ENCODE measurements at places on chromosomes 2 and 18. TPM values are rescaled to one million over a fixed set of nuclear protein-coding genes. Genes with fewer than 3 reads are reported as not detected.
A peak's percentile ranks its signal among the peaks of the same experiment; 100 is the strongest.

The AQP12B gene
- total RNA-seq: not detected

GRCh38 chr2:143356336-143356735 is 227.1 kb downstream of the ARHGAP15 start:
- H3K4me1 ChIP-seq: peaks cover 14% of the 10 kb centered on the region
- DNase-seq: no peak
- H3K27me3 ChIP-seq: no peaks in the 10 kb centered on the region
- no peak overlapping the region for H3K4me3 ChIP-seq

The CAVIN2 gene
- 204 TPM for total RNA-seq

DNA sequence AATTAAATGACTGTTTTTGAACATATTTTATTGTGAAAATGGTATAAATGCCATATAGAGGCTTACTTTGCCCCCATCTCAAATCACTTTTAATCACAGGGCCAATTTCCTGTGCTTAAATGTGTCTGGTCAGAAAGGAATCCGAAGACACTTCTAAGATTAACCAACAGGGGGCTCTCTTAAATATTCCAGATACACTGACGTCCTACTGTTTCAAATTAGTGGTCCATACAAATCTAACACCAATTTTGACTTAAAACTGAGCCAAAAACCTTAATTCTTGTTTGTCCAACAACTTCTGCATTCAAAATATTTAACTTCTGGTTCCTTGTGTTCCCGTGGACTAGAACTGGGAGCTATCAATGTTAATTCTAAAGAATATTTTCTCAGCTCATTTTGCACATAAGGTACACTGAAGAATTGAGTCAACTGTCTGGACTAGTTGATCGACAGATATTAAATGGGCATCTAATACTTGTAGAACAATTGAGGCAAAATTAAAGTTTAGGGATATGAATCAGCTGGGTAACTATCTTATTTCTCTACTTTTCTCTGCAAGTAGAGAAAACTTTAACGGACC is 557.5 kb downstream of the ARHGAP15 start:
- H3K27me3 ChIP-seq: no peaks in the 10 kb centered on the region
- H3K4me1 ChIP-seq: peaks cover 25% of the 10 kb centered on the region
- H3K27ac ChIP-seq: peak overlapping the region; percentile 45
- DNase-seq: no peak

GRCh38 chr2:105763076-105763475 is 18.4 kb downstream of the NCK2 start:
- peak overlapping the region; percentile 74 for H3K4me3 ChIP-seq
- peaks cover 2% of the 10 kb centered on the region for H3K36me3 ChIP-seq
- H3K27me3 ChIP-seq: no peaks in the 10 kb centered on the region
- no peak for DNase-seq
- H3K4me1 ChIP-seq: peaks cover 61% of the 10 kb centered on the region

The SCYGR4 gene
- total RNA-seq: not detected

DNA sequence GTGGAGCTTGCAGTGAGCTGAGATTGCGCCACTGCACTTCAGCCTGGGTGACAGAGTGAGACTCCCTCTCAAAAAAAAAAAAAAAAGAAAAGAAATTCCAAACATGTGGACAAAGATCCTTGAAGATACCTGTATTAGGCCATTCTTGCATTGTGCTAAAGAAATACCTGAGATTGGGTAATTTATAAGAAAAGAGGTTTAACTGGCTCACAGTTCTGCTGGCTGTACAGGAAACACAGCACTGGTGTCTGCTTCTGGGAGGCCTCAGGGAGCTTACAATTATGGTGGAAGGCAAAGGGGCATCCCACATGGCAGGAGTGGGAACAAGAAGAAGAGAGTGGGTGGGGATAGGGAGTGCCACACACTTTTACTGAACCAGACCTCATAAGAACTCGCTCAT is 140.1 kb downstream of the SS18 start:
- peaks cover 12% of the 10 kb centered on the region for H3K4me1 ChIP-seq
- no peaks in the 10 kb centered on the region for H3K36me3 ChIP-seq
- H3K27ac ChIP-seq: no peak overlapping the region
- no peak for DNase-seq
- no peak overlapping the region for H3K4me3 ChIP-seq

The C2orf78 gene
- not detected for total RNA-seq

DNA sequence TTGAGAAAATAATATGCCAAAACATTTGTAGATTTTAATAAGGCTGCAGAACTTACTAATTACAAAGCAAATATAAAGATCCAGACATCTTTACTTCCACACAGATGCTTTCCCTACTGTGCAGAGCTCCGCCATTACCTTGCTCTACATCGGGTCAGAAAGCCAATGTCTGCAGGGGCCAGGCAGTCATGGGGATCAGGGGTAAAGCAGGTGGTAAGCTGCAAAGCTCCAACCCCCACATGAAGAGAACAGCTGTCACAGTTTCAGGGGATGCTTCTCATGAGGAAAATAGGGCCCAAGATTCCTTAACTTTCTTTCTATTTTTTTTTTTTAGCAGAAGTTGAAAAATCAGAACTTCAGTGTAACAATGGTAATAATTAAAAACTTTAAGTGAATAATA is 102.7 kb downstream of the DCC start:
- H3K4me1 ChIP-seq: no peaks in the 10 kb centered on the region
- H3K27ac ChIP-seq: no peak overlapping the region
- DNase-seq: no peak

DNA sequence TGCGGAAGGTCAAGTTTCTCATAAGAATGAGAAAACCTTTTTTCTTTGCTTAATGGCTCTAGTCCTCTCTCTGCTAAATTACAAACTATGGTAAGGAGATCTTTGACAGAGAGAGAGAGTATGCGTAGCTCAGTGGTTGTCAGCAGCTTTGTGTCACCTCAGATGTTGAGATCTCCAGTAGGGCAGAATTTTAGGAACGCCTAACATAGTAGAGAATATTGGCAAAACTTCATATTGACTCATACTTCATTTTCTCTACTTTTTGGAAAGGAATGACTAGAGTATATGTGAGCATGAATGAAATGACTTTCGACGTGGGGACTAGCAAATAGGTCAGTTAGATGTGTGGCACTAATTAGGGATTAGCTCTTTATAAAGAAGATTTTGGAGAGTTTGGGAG is 64.0 kb downstream of the WDR7 start:
- no peak for DNase-seq
- peaks cover 12% of the 10 kb centered on the region for H3K4me1 ChIP-seq
- no peaks in the 10 kb centered on the region for H3K27me3 ChIP-seq
- no peak overlapping the region for H3K27ac ChIP-seq
- peak overlapping the region; percentile 10 for H3K4me3 ChIP-seq

DNA sequence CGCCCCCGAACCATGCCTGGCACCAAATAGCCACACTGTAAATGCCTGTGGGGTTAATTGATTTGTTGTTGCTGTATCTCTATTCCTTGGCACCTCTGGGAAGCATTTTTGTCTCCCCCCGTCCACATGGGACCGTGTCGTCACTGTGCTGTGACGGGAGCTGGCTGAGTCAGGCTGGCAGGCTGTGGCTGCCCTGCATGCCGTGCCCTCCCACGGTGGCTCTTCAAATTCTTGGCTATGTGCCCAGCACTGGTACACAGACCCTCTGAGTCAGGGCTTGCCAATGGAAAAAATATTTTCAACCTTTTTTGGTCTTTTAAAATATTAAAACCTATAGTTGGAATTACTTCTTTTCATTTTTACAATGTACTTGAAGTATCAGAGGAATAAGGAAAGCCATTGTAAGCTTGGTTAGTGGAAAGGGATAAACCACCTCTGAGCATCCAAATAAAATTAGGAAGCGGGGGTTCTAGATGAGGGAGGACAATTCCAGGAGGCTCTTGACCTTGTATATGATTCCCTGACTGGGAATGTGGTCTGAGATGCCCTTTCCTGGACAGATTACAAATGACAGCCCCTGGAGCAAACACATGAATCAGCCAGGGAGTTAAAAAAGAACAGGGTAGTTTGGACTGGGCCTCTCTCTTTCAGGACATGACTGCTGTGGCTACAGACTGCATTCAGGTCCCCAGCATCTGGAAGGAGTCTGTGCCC is 59.4 kb downstream of the DGKD start:
- H3K4me3 ChIP-seq: peak overlapping the region; percentile 53
- DNase-seq: peak; percentile 45
- H3K27me3 ChIP-seq: no peaks in the 10 kb centered on the region
- H3K36me3 ChIP-seq: no peaks in the 10 kb centered on the region
- H3K4me1 ChIP-seq: peaks cover 60% of the 10 kb centered on the region

- no peak overlapping the region for H3K27ac ChIP-seq
- DNase-seq: no peak
- peaks cover 17% of the 10 kb centered on the region for H3K27me3 ChIP-seq
- no peak overlapping the region for H3K4me3 ChIP-seq
- H3K36me3 ChIP-seq: peaks cover 5% of the 10 kb centered on the region
- no peaks in the 10 kb centered on the region for H3K4me1 ChIP-seq
These were observed 26.6 kb downstream of the SPTBN1 start for GRCh38 chr2:54482715-54483114.

The TXNDC2 gene
- total RNA-seq: not detected

The POTEI gene
- total RNA-seq: not detected

DNA sequence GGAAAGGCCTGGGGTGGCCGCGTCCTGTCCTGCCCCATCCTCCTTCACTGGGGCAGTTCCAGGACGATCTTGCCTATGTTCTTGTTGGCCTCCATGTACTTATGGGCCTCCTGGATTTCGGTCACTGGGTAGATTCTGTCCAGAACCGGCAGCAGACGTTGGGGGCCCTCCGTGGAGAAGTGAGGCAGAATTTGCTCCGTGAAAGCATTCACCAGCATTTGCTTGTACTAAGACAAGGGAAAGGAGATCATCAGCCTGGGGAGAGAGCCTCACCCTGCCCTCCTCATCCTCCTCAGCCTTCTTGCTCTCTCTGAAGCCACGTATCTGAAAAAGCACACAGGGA is 1.4 kb upstream of the SF3B6 start:
- no peak for DNase-seq
- no peaks in the 10 kb centered on the region for H3K27me3 ChIP-seq
- H3K4me3 ChIP-seq: peak overlapping the region; percentile 95
- peaks cover 19% of the 10 kb centered on the region for H3K4me1 ChIP-seq
- H3K27ac ChIP-seq: peak overlapping the region; percentile 92

Measured in T-helper 17 cell (primary cell).